ENCODE measurements at places on chromosomes 16 and 17.
A peak's percentile ranks its signal among the peaks of the same experiment; 100 is the strongest.

GRCh38 chr16:73021866-73022495, 25.9 kb downstream of the ZFHX3 start:
- DNase-seq: no peak

- no peak for DNase-seq
Observed at GRCh38 chr17:27415120-27415795, 41.0 kb upstream of the KSR1 start.

- DNase-seq: no peak
Observed at GRCh38 chr17:69503711-69504110, 89.2 kb downstream of the MAP2K6 start.

DNA sequence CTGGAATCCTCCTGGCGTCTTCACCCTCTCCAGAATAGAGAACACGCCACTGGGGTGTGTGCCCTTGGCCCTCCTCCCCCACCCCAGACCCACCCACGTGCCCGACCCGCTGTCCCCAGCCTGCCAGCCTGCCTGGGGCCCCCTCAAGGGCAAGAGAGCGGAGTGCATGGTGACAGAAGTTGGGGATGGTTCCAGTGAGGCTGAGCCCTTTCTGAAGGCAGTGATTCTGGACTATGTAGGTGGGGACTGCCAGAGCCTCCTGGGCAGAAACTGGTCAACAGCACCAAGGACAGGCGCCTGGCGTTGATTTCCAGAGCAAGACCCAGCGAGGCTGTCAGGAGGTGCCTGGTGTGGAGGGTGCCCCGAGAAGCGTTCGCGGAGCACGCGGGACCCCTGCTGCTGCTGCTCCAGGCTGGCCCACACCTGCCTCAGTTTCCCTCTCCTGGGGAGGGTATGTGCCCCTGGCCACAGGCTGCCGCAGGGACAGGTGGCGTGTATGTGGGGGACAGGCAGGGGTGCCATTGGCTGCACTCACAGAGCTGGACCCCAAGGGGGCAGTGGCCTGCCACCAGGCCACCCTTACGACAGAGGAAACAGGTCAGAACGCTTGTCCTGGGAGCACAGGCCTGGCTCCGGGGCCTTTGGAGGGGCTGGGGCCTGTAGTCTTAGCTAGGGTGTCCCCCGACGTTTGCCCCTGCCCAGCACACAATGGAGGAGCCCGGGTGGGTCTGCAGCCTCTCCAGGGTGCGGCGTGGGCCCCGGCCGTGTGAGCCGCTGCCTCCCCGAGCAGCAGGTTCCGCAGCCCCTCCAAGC, 1.2 kb downstream of the SSTR5 start:
- no peak for DNase-seq

DNA sequence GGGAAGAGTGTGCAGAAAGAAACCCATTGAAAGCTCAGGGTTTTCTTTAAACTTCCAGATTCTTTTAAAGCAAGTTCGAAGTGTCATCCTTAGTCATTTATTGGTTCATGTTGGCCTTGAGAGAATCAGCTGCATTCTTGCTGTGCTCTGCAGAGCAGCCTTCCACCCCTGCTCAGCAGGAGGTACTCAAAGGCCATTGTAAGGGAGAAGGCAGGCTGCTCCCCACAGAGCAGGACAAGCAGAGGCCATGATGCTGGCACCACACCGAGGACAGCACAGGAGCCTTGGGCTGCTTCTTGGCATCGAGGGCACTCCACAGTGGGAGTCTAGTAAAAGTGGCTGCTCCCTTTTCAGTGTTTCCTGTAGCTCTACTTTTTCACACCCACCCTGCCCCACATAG, 29.6 kb downstream of the NMT1 start:
- no peak for DNase-seq

GRCh38 chr17:50565402-50566350, 5.2 kb downstream of the CACNA1G start:
- DNase-seq: no peak

GRCh38 chr16:15141586-15141985, 47.5 kb upstream of the RRN3 start:
- no peak for DNase-seq

DNA sequence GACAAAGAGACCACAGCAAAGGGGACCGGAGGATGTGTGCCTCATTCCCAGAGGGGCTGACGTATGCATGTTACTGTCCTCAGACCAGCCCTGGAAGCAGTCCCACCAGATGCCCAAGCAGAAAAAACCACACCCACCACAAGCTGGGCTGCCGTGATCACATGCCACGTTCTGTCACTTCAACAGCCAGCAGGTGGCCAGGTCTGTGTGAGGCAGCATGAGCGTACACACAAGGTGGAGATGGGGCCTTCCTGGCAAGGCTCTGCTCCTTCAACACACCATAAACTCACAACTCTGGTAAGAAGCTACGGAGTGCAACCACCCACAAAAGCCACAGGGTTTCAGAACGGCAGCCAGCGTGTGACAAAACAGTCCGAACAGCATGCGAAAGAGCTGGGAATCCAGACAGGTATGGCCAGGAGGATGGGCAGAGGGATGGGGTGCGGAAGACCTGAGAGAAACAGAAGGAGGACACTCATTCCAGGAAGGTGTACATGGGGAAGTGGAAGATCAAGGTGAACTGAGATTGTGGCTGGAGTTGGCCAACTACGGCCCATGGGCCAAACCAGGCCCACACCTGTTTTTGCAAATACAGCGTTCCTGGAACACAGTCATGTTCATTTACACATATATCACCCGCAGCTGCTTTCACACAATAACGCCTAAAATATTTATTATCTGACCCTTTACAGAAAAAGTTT, 27.9 kb downstream of the MBTPS1 start:
- no peak for DNase-seq

- DNase-seq: no peak
Observed at GRCh38 chr17:67392111-67392510, 15.0 kb downstream of the PITPNC1 start.

GRCh38 chr17:66578781-66579489, 256.0 kb upstream of the CACNG5 start:
- peak; percentile 36 for DNase-seq

GRCh38 chr16:2008009-2008526, 1.6 kb downstream of the ZNF598 start:
- DNase-seq: no peak

DNA sequence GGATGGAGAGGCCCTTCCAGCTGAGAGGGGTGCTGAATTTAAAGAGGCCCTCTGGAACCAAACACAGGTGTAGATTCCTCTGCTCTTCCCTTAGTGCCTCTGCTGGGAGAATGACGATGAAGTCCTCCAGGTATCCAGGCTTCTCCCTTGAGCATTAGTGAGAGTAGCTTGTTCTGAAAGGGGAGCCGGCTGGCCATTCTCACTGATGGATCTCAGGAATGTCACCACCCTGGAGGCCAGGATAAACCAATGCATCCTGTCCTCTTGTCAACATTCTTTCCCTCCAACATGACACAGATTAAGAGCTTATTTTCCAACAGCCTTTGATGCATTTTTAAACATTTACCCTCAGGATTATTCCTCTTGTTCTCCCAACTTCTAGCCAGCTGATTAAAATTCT, 325.5 kb downstream of the CA10 start:
- no peak for DNase-seq

GRCh38 chr16:73426433-73427160, 378.7 kb upstream of the ZFHX3 start:
- DNase-seq: no peak

Data from ureter (tissue), 1 donor.